Hair follicle dermal papilla cell (primary cell): ENCODE measurements at places on chromosomes 16 and 17. TPM values are rescaled to one million over a fixed set of nuclear protein-coding genes. Genes with fewer than 3 reads are reported as not detected.

Gene CACNA1H
- under 0.01 TPM in 2 replicates for total RNA-seq

Gene SOX8
- under 0.01 TPM in 1 of 2 replicates, not detected in the other for total RNA-seq

Gene ALOXE3
- under 0.01 TPM in 1 of 2 replicates, not detected in the other for total RNA-seq

Gene VAT1L
- total RNA-seq: 0.12 and 1.5 TPM in 2 replicates

Gene EVI2A
- 6.7 and 10.8 TPM in 2 replicates for total RNA-seq

Gene TBC1D16
- 28.7 and 38.3 TPM in 2 replicates for total RNA-seq

Gene KRT27
- total RNA-seq: not detected in 2 replicates

Gene DHX40
- 59.7 and 70.3 TPM in 2 replicates for total RNA-seq

Gene LGALS9B
- not detected in 2 replicates for total RNA-seq

Gene KRTAP4-12
- total RNA-seq: not detected in 2 replicates

Gene MPV17L
- total RNA-seq: 1.1 and 1.3 TPM in 2 replicates

Gene FOXC2
- 0.12 and 0.16 TPM in 2 replicates for total RNA-seq
